ENCODE measurements at places on chromosomes 5 and 9.

DNA sequence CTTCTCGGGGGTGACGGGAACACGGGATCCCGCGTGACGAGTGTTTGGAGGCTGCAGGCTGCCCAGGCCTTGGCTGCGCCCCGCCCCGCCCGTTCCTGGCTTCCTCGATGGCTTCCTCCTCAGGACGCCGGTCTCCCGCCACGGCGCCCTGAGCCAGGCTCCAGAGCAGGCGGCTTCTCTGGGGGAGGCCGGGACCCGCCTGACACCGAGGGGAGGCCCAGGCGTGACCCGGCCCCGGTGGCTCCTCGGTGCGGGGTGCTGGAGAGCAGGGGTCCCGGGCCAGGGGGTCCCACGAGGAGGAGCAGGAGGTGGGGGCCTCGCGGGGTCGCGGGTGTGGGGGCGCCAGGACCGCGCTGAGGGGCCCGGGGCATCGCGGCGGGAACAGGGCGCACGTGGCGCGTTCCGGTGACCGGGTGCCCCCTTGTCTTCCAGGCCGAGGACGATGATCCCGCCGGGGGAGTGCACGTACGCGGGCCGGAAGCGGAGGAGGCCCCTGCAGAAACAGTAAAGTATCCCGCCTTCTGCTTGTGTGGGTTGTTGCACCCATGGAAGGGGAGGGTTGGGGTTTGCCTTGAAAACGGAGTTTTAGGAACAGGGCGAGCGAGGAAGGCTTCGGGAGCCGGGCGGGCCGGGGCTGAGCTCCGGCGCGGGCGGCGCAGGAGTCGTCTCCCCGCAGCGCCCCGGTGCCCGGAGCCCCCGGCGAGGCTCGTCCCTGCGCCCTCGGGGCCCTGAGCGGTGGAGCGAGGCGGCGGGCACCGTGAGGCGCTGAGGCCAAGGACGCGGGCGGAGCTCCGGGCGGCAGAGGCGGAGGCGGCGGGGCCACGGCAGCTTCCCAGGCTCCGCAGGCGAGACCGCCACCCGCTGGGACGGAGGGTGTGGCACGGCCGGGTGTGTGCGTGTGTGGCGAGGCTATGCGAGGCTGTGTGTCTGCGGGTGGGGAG, 22.2 kb downstream of the AHRR start:
- peak; percentile 83 for DNase-seq

GRCh38 chr9:104094534-104095015, 466 bp downstream of the SMC2 start:
- DNase-seq = no peak

DNA sequence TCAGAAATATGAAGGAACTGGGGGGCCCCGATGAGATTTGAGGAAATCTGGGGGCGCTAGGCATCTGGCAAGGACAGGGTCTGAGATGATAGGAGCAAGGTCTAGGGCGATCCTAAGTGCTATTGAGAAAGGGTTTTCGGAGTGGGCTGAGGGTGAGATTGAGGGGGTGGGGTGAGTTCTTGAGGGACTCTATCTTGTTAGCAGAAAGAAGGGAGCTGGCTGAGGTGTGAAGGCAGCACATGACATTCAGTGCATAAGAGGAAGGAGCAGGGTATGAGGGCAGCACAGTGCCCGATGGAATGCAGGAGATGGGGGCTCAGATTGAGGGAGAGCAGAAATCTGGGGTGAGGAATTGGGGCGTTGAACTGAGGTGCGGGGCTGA, 640 bp downstream of the TRIM32 start:
- DNase-seq = peak; percentile 32

DNA sequence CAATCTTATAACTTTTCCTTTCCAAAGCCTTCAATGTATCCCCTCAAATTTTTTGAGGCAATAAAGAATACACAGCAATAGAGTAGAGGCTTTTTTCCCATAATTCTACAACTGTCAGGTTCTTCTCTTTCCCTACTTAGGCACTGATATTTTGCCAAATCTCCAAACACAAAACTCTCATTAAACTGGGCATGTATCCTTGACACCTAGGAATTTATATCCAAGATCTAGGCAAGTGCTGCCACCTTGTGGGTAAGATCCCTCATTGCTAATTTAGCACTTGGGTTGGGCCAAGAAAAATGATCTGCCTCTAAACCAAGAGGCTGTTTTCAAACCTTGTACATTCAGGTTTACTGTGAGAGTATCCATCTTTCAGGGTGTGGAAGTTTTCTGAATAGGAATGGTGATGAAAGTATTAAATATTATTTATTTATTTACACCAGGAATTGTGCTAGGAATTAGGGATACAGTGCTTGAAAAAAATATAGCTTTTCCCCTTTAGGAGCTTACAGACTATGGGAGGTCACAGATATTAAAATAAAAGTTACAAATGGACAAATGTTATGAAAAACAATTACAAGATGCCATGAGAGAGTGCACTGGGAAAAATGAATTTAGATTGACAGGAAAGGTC, 17.6 kb downstream of the TSTD2 start:
- DNase-seq = peak; percentile 67

GRCh38 chr5:119458911-119459632, 6.8 kb downstream of the HSD17B4 start:
- no peak for DNase-seq

DNA sequence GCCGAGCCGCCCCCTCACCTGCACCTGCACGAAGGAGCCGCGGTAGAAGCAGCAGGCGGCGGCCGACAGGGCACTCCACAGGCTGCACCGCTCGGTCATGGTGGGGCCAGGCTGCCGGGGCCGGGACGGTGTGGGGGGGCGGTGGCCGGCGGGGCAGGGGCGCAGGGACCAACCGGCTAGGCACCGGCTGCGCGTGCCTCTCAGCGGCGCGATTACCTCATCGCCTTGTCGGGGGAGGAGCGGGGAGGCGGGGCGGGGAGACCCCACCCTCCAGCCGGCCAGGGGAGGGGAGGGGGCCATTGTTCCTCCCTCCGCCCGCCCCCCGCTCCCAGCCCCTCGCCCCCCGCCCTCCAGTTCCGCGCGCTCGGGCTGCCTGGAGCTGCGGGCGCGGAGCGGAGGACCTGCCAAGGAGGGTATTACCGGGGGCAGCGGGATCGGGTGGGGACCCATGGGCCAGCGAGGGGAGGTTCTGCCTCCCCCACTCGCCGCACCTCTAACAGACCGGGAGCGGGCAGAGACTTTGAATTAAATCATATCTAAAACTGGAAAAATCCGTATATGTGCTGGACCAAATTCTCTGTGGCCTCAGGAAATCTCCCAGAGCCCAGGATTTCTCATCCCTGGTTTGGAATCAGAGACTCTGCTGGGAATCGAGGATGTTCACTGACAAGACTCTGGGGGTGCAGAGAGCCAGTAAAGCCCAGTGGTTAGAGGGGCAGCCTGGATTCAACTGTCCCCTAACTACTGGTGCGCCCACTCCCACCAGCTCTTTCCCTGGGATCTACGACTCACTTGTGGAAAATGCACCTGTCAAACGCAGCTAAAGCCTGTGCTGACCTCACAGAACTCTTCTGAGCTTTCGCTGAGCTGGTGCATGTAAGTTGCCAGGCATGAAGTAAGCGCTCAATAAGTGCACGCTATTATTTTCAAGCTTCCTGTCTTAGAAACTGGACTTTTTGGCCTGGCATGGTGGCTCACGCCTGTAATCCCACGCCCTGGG, 20.3 kb upstream of the TOR2A start:
- DNase-seq = no peak

GRCh38 chr5:77832166-77832770, 56.1 kb upstream of the TBCA start:
- DNase-seq = no peak
